ENCODE measurements at places on chromosomes 6 and 20.

DNA sequence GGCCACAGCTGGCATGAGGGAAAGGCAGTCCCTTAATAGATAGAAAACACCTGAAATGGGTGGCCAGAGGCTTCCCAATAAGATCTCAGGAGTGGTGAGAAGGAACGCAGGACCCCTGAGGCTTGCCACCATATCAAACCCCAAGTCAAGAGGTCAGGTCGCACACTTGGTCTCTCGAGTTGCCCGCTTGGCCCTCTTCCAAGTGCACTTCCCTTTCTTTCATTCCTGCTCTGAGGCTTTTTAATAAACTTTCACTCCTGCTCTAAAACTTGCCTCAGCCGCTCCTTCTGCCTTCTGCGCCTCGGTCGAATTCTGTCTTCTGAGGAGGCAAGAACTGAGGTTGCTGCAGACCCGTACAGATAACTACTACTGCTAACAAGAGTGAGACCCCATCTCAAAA, 64.2 kb downstream of the SLC2A10 start:
- no peak for DNase-seq

GRCh38 chr20:2741463-2741862, 48.9 kb downstream of the EBF4 start:
- no peak for DNase-seq

DNA sequence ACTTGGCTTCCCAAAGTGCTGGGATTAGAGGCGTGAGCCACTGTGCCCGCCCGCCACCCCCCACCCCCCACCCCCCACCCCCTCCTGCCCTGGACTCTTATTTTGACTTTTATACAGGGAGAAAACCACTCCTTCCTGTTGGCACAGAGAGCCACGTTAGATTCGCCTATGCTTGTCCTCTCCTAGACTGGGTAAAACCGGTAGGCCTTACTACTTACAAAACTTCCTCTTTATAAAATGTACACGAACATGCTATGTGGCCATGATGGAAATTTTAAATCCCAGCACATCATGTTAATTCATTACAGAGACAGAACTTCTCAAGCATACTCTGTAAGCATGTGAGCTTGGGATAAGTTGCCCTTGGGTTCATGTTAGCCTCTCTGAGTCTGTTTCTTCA, 124.2 kb downstream of the SLC24A3 start:
- no peak for DNase-seq

DNA sequence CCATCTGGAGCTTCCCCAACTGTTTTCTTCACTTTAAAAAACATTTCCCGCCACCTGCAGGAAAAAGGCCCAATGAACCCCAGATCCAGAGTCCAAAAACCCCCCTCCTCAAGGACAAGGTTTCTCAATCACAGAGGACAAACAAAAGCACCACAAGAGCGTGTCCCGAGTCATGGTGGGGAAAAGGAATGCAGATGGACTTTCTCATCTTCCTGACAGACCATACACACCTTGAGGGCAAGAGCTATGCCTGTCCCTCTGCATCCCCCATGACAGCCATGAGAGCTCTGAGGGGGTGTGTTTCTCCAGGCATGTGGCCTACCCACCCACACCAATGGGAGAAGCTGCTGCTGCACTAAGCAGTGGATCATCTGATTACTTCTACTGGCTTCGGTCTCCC, 9.0 kb downstream of the PEX6 start:
- DNase-seq = no peak

- no peak for DNase-seq
Observed at GRCh38 chr6:132100388-132100990, 149.3 kb upstream of the CCN2 start.

DNA sequence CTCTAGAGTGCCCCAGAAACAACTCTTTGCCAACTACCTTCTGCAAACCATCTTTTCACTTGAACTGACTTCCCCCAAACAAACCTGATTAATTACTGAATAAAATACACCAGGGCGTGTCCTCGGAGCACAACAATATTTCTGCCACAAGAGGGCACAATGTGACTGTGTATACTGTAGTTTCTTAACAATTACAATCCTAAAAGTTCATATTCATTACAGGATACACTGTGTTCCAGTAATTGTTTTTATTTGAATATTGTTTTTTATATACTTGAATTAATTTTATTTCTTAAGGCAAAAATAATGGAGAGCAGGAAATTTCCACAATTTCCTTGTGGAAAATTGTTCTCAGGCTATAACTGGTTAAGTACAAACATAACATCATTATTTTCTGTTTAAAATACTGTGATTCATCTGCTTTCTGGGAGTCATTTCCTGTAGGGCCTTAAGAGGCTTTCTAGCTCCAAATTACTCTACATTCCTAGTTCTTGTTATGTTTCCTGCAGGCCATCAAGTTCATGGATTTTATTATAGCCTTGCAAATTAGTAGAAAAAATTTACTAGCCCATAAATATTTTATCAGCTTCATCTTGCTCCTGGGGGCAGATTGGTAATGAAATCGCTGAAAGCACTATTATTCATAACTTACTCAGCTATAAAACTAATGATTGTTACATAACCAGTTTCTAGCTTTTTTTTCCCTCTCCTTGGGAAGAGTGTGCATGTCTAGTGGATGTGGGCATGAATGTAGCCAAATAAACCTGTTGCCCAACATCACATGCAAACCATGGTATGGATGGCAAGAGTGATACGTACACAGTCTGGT, 51.9 kb upstream of the SLC22A16 start:
- DNase-seq = peak; percentile 25

GRCh38 chr6:1181939-1182605, 129.8 kb upstream of the FOXQ1 start:
- no peak for DNase-seq

- no peak for DNase-seq
Observed at GRCh38 chr20:31595380-31595653, 9.8 kb upstream of the ID1 start.

DNA sequence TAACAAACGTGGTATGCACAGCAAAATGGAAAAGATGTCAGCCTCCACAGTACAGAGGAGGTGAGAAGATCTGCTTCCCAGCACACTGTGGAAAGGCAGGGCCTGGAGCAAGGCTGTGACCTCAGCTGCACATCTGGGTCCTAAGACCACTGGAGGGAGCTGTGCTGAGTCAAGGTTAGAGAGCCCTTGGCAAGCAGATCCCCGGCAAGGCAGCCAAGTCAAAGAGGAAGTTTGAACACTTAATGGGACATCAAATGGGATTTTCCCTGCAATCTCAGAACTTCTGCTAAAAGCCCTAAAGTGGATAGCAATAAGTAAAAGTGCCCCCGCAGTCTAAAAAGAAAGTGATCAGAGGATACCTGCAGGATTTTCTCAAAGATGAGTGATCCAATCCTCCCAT, 39.5 kb downstream of the UNC5CL start:
- DNase-seq = no peak

DNA sequence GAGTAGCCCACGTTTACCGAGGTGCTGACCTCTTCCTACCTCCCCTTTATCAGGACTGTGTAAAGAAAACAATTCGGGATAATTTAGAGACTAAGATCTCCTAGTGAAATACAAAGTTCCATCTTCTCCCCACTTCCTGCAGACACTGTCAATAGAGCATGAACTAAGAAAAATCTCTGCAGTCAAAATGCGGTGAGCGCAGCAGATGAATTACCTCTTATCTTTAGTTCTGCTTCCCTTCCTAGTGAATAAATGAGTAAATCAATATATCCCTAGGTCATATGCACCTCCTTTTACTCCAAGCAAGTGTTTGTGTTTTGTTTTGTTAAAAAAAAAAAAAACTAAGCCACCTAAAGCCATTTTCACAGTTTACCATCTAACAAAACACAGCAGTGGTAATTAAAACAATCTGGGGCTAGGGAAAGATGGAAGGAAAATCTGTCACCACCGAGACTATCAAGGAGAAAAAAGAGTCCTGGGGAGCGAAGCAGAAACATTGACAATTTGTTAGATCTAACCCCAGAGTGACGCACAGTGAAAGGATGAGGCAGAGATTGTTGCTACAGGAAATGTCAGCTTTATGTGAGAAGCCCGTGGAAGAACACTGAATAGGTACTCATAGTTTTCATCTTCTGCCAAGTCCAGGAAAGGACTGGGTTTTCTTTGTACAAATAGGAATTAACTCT, 159.4 kb upstream of the SPTLC3 start:
- DNase-seq = no peak

DNA sequence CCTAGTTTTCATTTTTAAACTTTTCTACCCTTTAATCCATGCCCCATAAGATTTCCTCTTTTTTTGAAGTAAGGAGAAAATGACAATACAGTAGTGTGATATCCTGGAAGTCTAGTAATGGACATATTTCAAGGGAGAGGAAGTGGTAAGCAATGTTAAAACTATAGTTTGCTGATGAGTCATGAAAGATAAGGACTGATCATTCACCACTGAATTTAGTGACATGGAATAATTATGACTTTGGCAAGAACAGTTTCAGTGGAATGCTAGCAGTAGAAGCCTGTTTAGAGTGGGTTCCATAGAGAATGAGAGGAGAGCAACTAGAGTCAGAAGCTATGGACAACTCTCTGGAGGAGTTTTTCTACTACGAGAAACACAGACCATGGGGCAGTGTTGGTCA, 24.9 kb upstream of the SLC2A12 start:
- DNase-seq = no peak

DNA sequence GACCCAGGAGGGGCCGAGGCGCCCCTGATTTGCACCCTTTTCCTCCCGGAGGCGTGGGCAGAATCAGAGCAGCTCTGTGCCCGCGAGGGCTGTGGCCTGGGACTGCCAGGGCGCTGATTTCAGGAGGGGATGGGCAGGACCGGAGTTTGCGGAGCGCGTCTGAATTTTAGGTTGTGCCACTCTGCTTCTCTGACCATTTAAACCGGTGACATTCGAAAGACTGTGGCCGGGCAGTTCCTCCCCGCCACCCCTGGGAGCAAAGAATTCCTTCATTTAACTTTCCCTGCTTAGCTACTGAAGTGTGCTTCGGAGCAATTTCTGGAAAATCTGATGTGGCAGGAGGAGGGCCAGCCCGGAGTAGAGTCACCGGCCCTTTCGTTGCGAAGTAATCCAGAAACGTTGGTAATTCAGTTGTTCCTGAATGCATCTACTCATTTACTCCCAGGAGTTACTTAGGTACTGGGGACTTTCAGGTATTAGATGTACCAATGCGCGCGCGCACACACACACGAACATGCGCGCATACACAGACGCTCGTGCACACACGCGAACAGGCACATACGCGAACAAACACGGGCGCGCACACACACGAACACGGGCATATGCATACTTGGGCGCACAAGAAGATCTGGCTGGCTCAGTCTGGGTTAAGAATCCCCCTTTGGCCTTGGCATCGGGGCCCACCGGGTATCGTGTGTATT, 568 bp downstream of the CCDC170 start:
- DNase-seq = no peak

DNA sequence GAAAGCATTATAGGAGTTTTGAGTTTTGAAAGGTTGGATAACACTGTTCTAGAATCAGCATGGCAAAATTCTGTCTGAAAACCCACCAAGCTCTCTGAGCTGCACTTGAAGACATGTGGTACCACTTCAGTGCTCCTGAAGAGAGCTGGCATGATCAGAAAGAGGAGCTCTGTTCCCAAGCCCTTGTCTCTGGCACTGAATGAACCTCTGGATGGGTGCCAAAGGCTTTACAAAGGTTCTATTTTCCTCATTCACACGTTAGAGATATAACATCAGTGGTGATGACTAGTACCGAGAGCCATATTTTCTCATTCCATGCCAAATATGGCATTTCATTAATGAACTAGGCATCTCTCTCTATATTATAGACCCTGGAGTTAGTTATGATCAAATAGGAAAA, 301.8 kb upstream of the ID4 start:
- DNase-seq = no peak
